ENCODE measurements at places on chromosomes 2 and 18.

DNA sequence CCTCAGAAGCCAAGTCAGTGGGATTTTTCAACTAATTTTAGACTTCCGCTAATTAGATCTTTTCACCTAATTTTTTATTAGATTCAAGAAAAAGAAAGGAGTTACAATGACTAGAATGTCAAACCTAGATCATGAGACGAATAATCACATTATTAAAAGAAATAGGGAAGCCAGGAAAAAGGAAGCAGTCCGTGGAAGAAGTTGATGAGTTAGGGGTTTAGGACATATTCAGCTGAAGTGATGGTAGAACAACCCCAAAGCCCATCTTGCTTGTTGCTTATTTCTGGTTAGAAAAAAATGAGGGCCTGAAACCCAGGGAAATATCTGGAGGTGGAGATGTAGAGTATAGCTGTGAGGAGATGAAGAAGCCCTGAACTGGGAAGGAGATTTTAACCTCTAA is 8.0 kb downstream of the KLF7 start:
- DNase-seq = no peak

DNA sequence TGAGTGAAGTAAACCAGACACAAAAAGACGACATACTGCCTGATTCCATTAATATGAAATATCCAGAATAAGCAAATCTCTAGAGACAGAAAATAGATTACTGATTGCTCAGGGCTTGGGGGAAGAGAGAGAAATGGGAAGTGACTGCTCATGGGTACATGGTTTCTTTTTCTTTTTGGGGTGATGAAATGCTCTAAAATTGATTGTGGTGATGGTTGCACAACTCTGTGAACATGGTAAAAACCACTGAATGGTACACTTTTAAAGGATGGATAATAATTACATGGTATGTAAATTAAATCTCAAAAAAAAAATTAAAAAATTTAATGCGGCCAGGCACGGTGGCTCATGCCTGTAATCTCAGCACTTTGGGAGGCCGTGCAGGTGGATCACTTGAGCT is 39.3 kb downstream of the RPL31 start:
- DNase-seq = no peak

GRCh38 chr2:139964721-139965440 is 1184.7 kb upstream of the NXPH2 start:
- DNase-seq = no peak

GRCh38 chr2:65985986-65986385 is 448.9 kb upstream of the MEIS1 start:
- no peak for DNase-seq

DNA sequence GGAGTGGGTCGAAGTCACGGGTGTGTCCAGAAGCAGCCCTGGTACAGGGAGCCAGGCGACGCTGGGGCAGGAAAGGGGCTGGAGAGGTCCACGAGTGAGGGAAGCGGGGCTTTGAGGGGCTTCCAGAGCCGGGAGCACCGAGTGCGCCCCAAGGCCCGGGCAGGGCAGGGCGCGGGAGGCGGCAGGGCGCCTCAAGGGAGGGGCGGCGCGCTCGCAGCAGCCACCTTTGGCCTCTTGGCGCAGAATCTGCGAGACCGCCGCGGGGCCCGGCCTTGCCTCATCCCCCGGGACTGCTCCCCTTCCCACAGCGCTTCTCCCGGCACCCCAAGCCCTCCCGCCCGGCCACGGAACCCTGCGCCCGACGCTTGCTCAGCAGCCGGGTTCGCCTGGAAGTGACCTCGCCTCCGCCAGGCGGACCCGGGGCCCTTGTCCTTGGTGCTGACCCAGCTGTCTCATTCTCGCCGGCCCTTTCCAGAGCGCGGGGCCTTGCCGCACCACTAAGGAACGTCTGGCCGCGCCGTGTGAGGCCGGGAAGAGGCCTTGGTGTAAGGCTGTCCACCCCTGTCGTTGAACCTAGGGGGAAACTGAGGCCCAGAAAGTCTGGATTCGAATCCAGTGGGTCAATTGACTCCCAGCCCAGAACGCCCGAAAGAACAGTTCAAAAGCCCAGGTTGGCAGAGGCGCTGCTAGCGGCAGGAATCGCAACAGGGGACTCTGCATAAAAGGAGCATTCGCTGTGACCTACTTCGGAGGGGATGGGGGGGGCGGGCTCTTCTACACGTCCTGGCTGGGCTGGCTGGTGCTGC is 584 bp upstream of the DNER start:
- DNase-seq = peak; percentile 8

DNA sequence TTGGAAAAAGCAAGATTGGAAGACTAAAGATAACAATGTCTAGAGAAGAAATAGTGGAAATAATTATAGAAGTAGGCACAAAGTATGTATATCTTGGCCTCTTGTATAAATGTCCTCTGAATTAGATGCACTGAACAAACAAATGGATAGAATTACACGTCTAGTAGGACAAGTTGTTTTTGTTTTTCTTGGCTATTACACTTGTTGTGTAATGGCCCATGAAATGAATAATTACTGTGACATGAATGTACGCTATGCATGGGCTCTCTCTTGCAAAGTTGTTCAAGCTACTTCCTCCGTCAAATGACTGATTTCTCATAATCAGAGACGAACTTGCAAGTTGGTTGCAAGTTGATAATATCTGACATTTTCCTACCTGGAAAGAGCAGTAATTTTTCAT is 126.2 kb downstream of the PDE1A start:
- no peak for DNase-seq

DNA sequence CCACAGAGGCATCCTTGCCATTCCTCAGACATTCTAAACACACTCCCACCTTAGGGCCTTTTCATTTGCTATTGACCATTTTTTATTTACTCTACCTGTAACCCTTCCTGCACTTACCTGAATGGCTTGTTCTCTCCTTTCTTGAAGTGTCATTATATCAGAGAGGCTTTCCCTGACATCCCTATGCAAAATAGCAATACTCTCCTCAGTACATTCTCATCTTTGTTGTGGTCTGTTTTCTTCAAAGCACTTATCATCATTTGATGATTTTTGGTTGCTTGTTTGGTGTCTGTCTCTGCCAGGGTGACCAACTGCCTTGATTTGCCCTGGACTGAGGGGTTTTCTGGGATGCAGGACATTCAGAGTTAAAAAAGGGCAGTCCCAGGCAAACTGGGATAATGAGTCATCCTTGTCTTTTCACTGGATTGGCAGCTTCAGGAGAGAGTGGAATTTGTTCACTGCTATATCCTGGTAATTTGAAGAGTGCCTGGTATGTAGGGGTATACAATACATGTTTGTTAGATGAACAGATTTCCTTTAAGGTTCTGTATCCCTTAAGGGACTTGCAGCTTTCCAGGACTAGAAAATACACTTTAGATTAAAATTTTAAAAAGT is 102.4 kb downstream of the BABAM2 start:
- no peak for DNase-seq

DNA sequence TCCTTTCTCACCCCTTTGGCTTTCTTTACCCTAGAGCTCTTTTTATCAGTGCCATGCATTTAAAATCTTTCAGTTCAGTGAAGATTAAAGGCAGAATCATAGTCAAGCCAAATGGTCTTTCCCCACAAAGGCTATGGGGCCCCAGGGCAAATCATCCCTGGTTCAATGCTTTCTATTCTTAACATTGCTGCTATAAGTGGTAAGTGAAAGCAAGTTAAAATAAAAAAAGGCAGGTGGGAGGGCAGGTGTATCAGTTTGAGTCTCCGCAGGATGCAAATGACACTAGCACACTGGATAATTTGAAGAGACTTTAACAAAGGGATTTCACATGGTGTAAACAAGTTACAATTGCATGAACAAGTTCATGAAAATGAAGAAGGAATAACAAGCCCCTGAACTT is 757.4 kb downstream of the SATB2 start:
- no peak for DNase-seq

- no peak for DNase-seq
These were observed 22.5 kb upstream of the RMND5A start for GRCh38 chr2:86697551-86698104.

DNA sequence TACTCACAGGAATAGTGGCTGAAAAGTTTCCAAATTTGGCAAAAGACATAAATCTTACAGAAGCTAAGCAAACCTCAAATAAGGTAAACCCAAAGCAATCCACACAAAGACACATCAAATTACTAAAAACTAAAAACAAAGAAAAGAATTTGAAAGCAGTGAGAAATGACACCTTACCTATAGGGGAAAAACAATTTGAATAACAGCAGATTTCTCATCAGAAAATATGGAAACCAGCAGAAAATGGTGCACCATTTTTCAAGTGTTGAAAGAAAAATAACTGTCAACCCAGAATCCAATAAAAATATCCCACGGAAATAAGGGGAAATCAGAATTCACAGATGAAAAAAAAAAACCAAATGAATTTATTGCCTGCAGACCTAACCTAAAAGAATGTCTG is 138.6 kb downstream of the PIGN start:
- DNase-seq = no peak

DNA sequence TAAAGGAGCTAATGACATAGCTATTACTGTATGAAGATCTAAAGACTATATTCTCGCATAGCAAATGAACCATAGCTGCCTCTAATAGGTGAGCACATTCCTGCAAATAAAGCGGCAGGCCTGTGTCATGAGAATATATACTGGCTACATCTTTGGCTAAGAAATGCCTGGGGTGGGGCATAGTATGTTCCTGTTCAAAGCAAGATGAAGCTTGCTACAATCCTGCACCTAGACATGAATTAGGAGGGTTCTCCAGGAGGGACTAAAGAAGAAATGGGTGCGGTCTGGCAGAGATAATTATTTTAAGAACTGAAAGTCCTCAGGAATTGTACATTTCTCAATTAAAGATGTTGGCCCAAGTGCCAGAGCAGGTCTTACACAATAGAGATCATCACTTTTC is 46.8 kb upstream of the PLA2R1 start:
- DNase-seq = no peak

GRCh38 chr2:68870215-68870614 is 982 bp downstream of the BMP10 start:
- no peak for DNase-seq

DNA sequence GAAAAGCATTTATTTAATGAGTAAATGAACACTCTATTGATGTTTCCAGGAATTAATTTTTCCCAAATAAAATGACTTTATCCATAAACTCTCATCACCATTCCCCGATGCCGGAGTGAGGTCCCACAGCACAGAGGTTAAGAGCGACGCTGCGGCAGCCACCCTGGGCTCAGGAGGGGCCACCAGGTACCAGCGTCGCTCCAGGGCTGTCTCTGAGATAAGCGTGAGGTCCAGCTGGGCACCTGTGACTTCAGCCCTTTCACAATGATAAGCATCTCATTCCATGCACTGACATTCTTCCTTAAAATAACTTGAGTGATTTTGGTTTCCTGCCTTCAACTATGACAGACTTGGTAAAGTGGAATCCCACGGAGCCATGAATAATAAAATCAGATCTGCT is 182.1 kb downstream of the TWIST2 start:
- no peak for DNase-seq

GRCh38 chr2:165369898-165370296 is 99.6 kb upstream of the CSRNP3 start:
- no peak for DNase-seq

DNA sequence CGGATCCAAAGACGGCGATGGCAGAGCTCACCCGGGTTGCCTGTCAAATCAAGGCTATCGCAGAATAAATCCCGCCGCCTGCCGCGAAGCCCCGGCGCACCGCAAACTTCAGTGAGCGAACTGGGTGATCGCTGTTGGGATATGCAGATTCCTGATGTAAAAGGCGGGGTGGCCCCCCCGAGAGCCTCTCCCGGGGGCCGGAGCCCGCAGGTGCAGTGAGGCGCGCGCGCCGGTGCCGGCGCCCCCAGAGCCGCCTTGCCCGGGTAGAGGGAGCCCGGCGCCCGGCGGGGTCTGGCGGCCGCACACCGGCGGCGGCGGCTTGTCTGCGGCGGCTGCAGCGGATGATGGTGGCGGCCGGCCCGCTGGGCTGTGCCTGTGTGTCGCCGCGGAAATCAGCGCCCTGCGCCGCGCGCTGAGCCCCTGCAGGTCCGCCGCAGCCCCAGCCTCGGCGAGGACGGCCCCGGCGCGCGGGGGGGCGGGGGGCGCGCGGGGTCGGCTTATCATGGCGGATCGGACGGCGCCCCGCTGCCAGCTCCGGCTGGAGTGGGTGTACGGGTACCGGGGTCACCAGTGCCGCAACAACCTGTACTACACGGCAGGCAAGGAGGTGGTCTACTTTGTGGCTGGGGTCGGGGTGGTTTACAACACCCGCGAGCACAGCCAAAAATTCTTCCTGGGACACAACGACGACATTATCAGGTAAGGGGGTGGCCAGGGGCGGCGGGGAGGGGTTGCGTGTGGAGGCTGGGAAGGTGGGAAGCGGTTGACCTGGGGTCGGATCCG is 1.3 kb downstream of the EML6 start:
- DNase-seq = peak; percentile 32

GRCh38 chr2:12883906-12884305 is 167.2 kb downstream of the TRIB2 start:
- no peak for DNase-seq

DNA sequence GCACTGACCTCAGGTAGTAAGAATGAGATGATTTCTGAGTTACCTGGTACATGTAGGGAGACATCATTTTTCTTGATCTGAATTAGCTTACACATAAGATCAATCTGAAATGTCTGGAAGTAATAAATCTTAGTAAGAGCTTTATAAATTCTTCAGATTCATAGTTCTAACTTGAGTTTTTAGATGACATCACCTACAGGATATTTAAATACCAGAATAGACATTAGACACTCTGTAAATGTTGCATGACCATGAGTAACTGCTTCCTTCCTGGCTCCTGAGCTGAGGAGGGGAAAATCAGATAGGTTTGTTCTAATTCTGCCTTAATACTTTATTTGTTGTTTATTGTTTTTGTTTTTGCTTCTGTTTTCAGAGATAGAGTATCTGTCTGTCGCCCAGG is 181.8 kb downstream of the PHLPP1 start:
- DNase-seq = no peak

- DNase-seq = no peak
These were observed 277.5 kb downstream of the PRKCE start for GRCh38 chr2:45928946-45929345.

- no peak for DNase-seq
These were observed 1699.3 kb upstream of the TMEFF2 start for GRCh38 chr2:193894081-193894480.

GRCh38 chr2:145760781-145761649 is 1241.1 kb upstream of the ZEB2 start:
- DNase-seq = no peak

DNA sequence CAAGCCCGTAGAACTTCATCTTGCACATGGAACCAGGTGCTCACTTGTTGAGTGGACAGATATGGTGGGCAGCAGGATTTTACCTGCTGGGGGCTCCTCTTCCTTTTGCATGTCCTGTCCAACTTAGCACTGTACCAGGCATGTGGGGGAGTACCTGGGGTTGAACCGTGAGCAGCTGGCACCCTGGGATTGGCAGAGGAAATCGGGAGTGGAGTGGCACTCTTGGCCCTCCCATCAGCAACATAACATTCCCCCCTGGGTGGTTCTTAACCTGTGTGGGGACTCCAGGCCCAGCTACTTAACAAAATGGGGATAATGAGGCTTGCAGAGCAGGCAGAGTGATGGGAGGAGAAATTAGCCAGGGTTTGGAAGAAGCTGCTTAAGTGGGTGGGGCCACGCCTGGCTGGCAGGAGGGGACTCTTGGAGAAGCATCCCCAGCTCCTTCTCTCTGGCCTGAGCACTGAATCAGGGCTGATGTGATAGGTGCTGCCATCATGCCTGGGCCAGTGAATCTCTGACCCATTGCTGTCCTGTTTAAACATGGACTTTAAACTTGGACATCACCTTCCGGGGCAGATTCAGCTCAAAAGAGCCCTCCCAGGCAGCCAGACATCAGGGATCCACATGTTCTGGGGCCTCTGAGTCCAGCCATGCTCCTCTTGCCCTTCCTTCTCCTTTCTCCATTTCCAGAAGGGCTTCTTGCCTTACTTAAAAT is 15.5 kb downstream of the FOSL2 start:
- DNase-seq = no peak

Data from naive thymus-derived CD8-positive, alpha-beta T cell (primary cell).